CD4-positive, alpha-beta T cell treated with Interleukin-15 for 1 hour (primary cell): ENCODE measurements at places on chromosomes 5 and 9.

GRCh38 chr5:134584662-134585061 is 48.0 kb downstream of the SAR1B start:
- no peak for DNase-seq

DNA sequence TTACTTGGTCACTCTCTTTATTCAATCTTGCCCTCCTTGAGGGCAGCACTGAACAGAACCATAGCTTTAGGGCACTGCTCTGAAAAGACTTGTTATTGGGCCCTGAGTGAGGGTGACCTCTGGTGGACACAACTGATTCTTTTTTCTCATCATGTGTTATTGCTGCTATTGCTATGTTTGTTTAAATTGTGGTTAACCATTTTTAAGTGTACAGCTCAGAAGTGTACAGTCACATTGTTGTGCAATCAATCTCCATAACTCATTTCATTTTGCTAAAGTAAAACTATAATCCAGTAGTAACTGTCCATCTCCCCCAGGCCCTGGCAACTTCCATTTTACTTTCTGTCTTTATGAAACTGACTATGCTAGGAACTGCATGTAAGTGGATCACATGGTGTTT is 351.1 kb upstream of the RIOK2 start:
- DNase-seq, result no peak

- no peak for DNase-seq
Observed at GRCh38 chr5:124941051-124942049, 194.9 kb upstream of the ZNF608 start.

DNA sequence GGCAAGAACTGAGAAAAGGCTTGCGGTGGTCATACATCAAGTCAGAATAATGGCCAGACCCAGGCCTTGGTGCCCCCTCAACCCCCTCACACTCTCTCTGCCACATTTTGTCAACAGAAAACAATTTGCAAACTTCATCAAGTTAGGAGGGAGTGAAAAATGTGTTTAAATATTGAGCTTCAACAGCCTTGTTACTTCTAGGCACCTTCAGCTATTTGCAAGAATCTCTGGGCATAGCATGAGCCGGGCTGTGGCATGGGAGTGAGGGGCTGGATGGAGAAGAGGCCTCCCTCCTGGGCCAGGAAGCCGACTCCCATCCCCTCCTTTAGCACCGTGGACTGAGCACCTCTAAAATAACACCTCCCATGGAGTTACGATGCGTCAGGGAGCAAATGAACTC is 52.2 kb upstream of the GRHPR start:
- DNase-seq, result no peak

DNA sequence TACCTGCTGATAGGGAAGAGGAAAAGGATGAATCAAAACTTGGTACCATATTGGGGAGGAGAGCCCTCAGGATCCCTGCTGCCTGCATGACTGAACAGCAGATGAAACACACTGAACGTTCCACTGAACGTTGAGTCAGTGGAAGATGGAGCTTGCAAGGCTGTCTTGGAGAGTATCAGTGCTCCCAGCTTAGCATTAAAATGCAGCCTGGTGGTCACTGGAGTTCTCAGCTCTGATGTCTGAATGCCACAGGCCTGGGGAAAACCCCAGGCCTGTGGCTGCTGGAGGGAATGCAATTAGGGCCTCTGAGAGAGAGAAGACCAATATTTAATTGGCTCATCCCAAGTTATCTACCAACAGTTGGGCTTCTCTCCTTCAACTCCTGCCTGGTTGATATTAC is 54.5 kb downstream of the PDE4D start:
- no peak for DNase-seq

- DNase-seq, result no peak
Observed at GRCh38 chr9:134324359-134325095, 1.7 kb upstream of the RXRA start.

DNA sequence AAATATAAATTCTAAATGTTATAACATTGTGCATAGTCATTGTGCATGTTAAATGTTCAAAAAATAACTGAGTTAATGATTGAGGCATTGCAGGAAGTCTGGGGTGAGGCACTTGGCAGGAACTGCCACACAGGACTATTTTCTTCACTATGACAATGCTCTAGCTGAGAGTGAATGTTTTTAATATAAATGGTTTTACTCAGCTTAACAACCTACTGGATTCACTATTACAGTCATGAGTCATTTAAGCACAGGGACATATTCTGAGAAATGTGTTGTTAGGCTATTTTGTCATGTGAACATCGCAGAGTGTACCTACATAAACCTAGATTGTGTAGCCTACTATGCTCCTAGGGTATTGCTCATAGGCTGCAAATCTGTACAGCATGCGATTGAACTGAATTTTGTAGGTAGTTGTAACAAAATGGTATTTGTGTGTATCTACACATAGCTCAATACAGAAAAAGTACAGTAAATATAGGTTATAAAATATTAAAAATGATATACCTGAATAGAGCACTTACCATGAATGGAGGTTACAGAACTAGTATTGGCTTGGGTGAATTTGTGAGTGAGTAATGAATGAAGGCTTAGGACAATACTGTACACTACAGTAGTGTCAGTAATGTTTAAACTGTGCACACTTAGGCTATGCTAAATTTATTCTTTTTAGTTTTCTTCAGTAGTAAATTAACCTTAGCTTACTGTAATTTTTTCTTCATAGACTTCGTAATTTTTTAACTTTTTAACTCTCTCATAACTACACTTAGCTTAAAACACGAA is 346.1 kb upstream of the PTGER4 start:
- DNase-seq, result no peak

- peak; percentile 41 for DNase-seq
Observed at GRCh38 chr9:131839281-131840084, 99.6 kb upstream of the RAPGEF1 start.

GRCh38 chr5:179796877-179797608 is 3.3 kb downstream of the LTC4S start:
- DNase-seq, result no peak

- DNase-seq, result no peak
Observed at GRCh38 chr9:110958847-110959246, 79.4 kb downstream of the LPAR1 start.

- no peak for DNase-seq
Observed at GRCh38 chr5:97838214-97838613, 655.2 kb upstream of the RIOK2 start.
